Astrocyte of the spinal cord (primary cell): ENCODE measurements at places on chromosomes 6 and 20.

DNA sequence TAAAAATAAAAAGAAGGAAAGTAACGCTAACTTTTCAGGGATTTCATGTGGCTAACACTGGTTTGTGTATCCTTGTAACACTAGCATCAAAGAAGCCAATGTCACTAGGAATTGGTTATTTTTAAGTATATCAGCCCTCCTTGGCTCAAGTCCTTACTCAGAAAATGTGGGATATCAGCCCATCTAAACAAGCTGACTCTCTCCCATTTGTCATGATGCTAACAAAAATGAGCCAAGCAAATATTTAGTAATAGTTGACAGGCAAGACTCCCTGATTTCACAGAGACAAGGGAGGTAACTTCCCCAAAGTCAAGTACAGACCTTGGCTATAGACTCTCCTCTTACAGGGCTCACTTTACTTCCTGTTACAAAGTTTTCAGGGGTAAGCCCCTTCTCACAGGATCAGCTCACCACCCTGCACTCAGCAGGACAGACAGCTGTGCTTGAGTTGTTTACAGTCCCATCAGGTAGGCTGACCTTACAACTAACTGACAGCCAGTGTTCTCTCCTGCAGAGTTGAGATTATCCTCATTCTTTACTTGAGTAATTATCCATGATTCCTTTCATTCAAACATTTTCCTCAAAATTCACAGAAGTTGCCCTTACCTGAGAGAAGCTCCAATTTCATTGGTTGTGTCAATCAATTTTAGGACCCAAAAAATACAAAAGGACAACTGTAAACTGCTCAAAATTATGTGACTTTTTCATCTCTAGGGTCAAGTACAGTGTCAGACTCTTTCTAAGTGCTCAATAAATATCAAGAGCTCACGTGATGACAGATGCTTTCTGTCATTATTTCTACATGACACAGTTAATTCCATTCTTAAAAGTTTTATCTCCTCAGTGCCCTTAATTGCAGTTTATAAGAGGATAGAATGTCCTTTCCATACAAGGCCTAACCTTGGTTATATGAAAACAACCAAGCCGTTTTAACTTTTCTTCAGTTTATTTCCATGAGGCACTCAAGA is 38.1 kb upstream of the BMP5 start:
- DNase-seq, result no peak

DNA sequence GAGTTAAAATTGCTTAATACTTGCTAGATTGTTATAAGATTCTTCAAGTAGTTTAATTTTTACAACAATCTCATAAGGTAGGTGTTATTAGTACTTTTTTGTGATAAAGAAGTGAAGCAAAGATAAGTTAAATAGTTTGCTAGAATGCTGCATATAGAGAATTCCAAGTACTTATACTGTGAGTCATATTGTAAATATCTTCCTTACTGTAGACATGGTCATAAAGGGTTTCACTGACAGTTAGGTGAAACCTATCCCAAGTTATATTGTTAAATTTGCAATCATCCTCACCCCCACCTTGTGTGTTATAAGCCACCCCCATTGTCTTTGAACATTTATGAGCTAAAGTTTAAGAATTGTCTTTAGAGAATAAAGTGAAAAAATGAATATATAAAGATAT is 142.0 kb downstream of the FAM83B start:
- DNase-seq, result no peak

DNA sequence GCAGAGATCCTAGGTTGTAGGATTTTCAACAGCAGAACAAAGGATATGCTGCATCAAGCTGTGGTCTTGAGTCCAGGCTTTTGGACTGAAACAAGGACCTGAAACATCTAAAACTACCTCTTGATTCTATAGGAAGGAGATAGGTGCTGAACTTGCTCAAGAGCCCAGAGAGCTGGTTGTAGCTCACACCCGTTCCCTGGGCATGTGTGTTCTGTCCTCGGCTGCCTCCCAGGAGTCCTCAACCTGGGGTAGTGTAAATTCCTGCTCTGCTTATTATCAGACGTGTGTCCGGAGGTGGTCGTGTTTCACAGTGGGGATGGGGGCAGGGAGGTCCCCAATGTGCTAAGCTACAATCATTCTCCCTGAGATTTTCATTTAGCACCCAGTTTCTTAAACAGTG is 4.8 kb downstream of the NOP56 start:
- DNase-seq, result no peak

- no peak for DNase-seq
Observed at GRCh38 chr6:81939766-81940165, 187.3 kb upstream of the TENT5A start.

GRCh38 chr6:1643830-1644445 is 34.2 kb downstream of the FOXC1 start:
- DNase-seq, result no peak

DNA sequence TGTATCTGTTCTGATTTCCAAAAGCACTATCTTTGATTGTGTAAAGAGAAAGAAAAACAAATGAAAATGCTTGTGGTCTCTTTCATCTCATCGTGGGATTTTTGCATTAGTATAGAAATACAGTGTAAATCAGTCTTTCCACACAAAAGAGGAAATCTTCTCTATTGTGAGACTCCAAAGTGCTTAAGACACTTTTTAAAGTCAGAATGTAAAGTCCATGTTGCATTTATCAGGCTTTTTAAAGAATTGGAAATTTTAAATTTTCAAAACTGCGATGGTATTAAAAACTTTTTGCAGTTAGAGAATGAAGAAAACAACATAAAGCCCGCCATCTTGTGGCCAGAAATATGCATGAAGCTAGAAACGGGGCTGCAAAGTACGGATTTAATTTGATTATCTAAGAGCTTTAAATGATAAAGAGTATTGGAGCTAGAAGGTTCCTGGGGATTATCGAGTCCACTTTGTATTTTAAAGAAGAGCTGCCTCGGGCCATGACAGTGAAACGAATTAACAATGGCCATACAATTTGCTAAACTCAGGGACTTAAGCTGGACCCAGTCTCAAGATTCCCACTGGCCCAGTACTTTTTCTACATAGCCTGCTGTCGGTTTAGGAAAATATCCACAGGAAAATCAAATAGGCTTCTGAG is 339.6 kb downstream of the ARHGAP18 start:
- peak; percentile 72 for DNase-seq

- no peak for DNase-seq
Observed at GRCh38 chr20:50658804-50659380, 32.5 kb downstream of the RIPOR3 start.

GRCh38 chr6:73774311-73774774 is 78.3 kb downstream of the CD109 start:
- DNase-seq, result peak; percentile 97

GRCh38 chr6:154380741-154381140 is 24.1 kb upstream of the IPCEF1 start:
- DNase-seq, result no peak

GRCh38 chr20:3471397-3472021 is 691 bp downstream of the ATRN start:
- no peak for DNase-seq

GRCh38 chr6:91626911-91627310 is 1040.0 kb upstream of the MAP3K7 start:
- peak; percentile 6 for DNase-seq

GRCh38 chr6:36566418-36566905 is 19.2 kb upstream of the STK38 start:
- no peak for DNase-seq

- DNase-seq, result no peak
Observed at GRCh38 chr6:138155443-138155842, 6.3 kb upstream of the ARFGEF3 start.

DNA sequence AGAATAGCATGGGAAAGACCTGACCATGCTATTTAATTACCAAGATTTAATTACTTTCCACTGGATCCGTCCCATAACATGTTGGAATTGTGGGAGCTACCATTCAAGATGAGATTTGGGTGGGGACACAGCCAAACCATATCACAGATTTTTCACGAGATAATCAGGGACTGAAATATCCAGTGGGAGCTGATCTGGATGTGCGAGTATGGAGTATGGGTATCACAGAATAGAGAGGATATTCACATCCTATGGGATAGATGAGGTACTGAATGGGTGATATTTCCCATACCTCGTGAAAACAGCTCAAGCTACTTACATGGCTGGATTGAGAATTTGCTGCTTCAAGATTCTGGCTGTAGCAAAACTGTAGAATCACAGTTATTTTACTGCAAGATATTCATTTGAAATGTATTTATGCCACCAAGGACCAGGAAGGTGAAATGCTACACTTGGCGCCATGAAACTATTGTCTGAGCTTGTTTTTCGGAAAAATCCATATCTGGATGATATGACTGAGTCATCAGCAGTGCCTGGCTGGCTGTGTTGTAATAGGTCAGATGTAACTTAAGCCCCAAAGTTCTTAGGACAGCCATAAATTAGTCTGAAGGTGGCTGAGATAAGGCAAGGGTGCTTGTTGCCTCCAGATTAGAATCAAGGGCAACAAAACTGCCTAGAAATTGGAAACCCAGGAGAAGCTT is 29.8 kb downstream of the KCNS1 start:
- DNase-seq, result no peak
